Ecto neural progenitor cell (in vitro differentiated cells): ENCODE measurements at places on chromosomes 4 and X.

GRCh38 chr4:120658772-120659171 is 263.8 kb downstream of the PRDM5 start:
- DNase-seq = no peak

GRCh38 chr4:152138451-152138850 is 377.6 kb upstream of the GATB start:
- DNase-seq = no peak

DNA sequence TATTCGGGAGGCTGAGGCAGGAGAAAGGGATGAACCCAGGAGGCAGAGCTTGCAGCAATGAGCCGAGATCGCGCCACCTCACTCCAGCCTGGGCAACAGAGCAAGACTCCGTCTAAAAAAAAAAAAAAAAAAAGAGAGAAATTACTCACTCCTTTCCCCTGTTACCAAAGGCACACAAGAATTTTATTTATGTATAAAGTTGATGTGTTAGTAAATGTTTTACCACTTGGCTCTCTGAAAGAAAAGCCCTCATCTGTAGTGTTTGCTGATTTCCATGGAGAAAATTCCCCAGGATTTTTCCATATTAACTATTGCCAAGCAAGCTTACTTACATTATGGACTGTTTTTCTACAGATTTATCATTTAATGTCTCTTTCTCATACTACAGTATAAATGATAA is 142.1 kb upstream of the PABPC4L start:
- DNase-seq = no peak

GRCh38 chrX:68794461-68794860 is 34.4 kb upstream of the EFNB1 start:
- no peak for DNase-seq

DNA sequence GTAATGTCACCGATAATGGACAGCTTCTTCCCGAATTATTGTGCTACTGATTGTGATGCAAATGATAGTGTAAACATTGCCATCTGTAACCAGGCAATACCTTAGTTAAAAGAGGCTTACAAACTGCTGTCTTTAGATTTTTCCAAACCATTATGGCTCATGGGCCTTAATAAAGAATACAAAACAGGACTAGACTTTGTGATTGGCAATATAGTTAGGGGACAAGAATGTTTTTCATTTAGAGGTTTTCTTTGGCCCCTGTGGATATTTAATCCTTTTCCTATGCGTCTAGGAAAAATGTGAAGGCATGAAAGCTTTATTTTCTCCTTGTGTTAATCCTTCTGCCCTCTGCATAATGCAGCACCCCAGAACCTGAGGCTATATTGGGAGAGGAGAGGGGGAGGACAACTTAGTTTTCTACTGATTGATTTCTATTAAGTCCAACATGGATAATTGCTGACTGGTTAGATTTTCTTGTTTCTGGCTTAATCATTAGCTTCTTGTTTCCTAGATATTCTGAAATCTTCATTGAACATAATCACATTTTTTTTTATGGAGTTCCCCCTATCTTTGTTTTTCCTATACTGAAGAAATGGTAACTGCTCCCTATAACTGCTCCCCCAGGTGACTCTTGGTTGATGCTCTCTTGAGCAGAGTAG is 1.9 kb downstream of the PRPS1 start:
- no peak for DNase-seq

GRCh38 chr4:27066591-27066990 is 205.9 kb downstream of the STIM2 start:
- DNase-seq = peak; percentile 25

DNA sequence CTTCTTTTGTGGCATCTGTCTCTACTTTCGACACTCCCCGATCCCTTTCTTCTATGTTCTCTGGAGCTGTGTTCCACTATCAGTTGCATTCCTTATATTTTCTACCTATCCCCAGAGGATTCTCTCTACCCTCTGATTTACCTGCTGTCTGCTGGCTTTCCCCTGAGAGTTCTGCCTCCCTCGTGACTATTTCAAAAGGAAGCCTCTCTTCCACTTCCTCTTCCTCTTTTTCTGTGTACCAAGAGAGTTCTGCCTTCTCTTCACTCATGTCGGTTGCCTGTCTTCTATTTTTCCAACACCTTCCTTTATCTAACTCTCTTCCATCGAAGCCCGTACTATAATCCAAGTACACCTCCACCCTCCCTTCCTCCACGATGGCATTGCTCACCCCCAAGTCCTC is 631.7 kb downstream of the SMARCA1 start:
- no peak for DNase-seq

DNA sequence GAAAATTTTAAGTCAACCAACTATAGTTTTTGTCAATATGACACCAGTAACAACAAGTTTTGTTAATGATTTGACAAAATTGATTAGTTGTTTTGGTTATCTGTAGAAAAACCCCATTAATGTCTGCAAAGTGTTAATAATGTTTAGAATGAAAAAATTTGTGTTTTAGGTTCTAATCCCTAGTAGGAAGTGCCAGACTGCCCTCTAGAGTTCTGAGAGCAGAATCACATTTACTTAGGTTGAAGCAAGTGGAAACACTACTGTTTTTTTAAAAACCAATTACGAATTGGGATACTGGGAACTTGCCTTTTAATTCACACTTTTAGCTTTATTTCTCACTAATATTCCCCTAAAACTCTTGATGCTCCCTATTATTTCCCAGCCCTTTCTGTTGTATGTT is 101.1 kb upstream of the CYLC1 start:
- no peak for DNase-seq

DNA sequence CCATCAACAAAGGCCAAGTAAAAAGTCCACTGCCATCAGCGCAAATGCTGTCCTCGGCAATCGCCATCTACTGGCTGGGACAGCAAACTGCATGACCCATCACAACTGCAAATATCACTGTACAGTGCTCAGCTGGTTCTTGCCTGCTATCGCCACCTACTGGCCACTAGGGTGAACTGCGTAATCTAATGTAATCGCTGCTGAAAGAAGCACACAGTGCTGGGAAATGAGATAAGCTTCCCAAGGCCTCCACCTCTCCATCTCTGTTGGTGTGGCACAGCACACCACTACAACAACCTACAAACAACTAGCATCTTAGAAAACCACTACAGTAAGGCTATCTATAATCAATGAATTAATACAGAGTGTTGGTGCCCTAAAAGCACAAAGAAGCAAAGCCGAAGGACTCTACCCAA is 298.3 kb downstream of the TEX13A start:
- DNase-seq = peak; percentile 73

DNA sequence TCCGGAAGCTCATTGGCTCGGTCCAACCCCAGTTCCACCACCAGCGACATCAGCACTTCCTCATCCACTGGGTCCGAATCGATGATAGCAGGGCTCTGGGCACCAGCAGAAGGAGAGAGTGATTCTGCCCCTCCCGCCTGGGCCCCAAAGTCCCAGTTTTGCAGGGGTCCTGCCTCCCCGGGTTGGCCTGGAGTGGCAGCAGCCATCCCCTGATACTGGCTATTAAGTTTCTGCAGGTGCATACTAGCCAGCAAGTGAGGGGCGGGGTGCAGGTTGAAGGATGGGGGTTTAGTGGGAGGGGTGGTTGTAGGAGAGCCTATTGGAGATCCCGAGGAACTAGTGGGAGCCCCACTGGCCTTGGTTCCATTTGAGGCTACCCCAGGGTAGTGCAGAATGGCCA is 3.9 kb downstream of the CITED1 start:
- no peak for DNase-seq

- DNase-seq = no peak
These were observed 216.2 kb downstream of the CEP135 start for GRCh38 chr4:56164907-56165306.

GRCh38 chr4:95204267-95204844 is 344.4 kb downstream of the UNC5C start:
- no peak for DNase-seq

DNA sequence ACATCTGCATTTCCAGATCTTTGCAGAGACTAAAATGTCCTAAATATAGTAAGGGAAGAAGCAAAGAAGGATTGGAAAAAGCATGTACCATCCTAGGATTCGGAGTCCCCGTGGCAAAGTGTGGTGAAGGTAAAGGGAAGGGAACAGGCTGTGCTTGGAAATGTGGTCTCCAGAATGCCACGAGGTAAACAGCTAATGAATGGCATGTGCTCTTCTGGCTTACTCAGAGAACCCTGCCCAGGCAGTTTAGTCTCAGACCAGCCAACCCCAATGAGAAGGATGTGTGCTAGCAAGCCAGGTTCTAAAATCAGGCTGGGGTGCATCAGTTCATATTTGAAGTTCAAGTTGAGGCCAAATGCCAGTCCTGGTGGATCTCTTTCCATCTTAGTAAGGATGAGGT is 113.1 kb downstream of the RS1 start:
- no peak for DNase-seq

- DNase-seq = no peak
These were observed 167.5 kb upstream of the DGKK start for GRCh38 chrX:50638123-50638522.

GRCh38 chr4:165588534-165589315 is 209.9 kb downstream of the CPE start:
- no peak for DNase-seq

- no peak for DNase-seq
These were observed 24.8 kb downstream of the SLC2A9 start for GRCh38 chr4:9996319-9997110.

DNA sequence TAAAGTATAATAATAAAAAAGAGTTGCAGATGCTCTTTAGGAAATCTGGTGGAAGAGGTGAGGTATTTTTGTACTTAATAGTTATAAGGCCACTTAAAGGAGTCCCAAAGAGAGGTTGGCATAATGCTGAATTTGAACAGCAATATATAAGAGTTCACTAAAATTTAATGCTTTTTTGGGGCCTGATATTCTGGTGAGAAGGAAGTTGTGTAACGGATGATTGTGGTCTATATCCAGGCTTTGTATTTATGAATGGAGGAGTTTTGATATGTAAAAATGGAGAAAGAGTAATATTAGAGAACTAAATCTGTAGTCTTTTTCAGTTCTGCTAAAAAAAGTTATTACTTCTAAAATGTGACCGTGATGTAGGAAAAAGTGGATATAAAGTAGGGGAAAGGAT is 20.4 kb downstream of the BMP2K start:
- no peak for DNase-seq

- DNase-seq = no peak
These were observed 32.4 kb upstream of the REPS2 start for GRCh38 chrX:16914058-16914457.

DNA sequence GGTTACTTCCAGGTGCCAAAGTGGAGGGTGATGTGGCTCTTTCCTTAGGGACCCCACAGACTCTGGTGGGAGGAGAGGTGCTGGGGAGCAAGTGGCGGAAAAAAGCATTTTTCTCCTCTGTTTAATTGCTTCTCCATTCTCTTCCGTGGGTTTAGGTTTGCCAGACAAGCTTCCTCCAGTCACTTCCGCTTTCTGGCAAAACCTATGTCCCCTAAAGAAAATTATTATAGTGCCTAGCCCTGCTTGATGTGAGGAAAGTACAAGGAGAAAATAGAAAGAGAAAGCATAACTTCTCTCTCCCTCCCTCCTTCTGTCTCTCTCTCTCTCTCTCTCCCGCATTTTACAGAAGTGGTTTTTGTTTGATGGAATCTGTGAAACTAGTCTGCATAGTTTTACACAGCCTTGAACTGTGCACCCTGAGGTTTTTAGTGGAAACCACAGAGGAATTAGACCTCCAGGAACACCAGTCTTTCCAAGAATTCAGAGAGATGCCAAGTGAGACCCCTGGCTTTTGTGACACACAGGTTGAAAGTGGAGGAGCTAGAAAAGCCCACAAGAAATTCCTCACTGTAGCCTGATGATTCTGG is 231.1 kb upstream of the ANXA3 start:
- no peak for DNase-seq

DNA sequence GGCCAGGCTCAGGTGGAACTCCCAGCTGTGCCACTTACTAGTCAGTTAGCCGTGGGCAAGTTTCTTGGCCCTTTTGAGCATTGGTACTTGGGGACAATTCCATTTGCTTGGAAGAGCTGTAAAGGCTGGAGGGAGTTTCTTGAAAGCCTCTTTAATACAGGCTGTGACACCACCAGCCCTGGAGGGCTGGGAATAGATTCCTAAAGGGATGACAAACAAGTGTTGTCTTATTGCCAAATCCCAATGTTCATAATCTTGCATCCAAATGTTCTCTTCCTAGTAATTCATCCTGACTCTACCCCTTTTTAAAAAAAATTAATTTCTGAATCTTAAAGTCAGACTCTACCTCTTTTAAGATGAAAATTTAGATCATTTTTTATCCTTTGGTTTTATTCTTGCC is 14.6 kb upstream of the MED28 start:
- no peak for DNase-seq

DNA sequence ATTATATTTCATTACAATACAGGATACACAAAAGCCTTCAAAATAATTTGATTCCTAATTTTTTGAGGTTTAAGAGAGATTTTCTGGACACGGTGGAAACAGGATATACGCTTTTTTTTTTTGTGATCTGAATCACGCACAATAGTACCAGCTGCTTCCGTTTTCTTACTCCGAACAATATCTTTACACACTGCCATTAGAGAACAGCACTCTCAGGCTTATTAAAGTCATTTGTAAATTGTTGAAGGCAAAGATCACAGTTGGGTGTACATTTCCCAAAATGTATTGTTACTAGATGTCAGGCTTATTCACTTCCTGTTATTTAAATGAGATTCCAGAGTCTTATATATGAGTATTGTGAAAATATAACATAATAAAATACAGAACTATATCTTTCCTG is 71.5 kb downstream of the TMEM47 start:
- DNase-seq = no peak

GRCh38 chr4:164139291-164139690 is 614.6 kb upstream of the SMIM31 start:
- no peak for DNase-seq

DNA sequence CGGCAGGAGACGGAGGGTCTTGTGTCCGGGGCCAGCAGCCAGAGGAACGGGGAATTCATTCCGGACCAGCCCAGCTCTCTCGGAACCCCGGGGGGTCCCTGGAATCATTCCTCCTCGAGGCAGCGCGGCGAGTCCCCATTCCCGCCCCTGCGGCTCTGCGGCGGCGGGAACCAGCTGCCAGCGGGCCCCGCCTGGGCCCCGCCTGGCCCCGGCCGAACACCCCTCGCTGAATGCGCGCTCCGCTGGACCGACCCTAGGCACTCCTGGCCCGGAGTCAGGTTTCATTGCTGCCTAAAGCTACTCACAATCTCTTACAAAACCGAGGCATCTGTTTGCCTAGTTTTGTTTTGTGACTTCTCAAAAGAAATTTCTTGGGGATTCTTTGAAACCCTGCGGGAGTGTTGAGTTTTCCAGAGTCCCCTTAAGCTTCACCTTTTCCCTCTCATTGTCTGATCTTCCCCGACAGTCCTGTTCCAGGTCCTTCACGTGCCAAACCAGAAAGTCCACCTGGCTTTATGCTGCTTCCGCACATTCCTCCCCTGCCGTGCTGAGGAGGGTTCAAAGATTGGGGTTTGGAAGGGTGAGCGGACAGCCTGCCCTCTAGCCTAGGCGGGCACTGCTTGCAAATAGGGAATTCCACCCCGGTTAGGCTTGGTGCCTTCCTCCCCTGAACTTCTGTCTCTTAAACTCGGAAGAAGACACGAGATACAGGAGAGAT is 789 bp downstream of the ARHGAP10 start:
- DNase-seq = peak; percentile 72

DNA sequence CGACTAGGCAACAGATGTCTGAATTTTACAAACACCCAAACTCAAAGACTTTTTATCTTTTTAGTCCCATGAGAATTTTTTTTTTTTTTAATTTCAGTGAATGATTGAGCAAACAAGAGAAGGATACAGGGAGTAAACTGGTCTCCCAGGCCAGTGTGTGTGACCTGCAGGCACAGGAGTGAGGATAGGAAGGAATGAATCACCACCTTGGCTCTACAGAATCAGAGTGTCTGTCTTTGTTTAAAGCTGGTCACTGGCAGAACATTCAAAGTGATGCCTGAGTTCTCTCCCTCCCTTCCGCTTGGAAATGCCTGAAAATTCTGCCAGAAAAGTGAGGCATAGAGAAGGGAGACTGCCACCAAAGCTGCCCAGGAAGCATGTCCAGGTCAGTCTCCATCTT is 69.5 kb downstream of the PARM1 start:
- no peak for DNase-seq
